ENCODE measurements at places on chromosomes 16 and 17.

- peak; percentile 64 for DNase-seq
Observed at GRCh38 chr17:6421700-6422604, 13.0 kb downstream of the AIPL1 start.

- DNase-seq = no peak
Observed at GRCh38 chr16:48106446-48106845, 49.3 kb downstream of the ABCC12 start.

DNA sequence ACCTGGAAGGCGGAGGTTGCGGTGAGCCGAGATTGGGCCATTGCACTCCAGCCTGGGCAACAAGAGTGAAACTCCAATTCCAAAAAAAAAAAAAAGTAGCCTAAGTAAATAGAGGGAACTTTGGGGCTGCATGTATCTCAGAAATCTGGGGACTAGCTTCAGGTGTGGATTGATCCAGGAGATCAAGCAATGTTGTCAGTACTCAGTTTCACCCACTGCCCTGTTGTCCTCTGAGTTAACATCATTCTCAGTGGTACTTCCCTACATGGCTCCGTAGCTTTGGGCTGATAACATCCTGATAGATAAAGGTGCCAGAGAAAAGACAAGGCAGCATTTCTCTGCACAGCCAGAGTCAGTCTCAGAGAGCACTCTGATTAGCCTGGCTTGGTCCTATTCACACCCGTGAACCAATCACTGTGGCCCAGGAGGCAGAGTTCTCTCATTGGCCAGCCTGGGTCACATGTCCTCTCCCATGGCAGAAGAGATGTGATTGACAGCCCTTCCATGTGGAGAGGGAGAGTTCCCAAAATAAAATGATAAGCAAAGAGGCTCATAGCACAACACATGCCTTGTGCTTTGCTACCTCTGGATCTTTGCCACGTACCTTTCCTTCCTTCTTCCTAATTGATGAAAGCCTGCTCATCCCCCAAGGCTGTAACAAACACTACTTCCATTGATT lies 99.6 kb downstream of the ABCC1 start:
- no peak for DNase-seq

GRCh38 chr16:83802554-83803205 lies 5.1 kb upstream of the HSBP1 start:
- DNase-seq = no peak

- DNase-seq = no peak
Observed at GRCh38 chr16:50464325-50465290, 83.6 kb upstream of the NKD1 start.

- no peak for DNase-seq
Observed at GRCh38 chr16:81451753-81452680, 7.4 kb downstream of the CMIP start.

- no peak for DNase-seq
Observed at GRCh38 chr17:40895106-40895730, 10.2 kb upstream of the KRT20 start.

GRCh38 chr16:81928271-81928918 lies 82.9 kb downstream of the SDR42E1 start:
- DNase-seq = no peak

GRCh38 chr17:39208893-39209292 lies 8.8 kb downstream of the RPL19 start:
- no peak for DNase-seq

DNA sequence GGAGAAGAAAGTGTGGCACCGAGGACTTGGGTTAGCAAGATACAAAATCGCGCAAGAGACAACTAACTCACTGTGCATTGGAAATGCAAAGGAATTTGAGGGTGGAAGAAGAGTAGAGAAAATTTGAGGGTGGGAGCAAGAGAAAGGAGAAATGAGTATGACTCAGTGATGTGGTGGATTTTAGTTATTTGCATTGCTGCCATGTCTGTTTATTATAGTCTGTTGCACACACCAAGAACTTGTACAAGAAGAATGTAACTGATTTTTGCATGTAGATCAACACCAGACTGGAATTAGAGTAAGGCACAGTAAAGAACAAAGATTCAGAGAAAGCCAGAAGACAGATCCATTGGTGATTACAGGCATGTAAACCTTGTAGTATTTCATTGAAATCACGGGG lies 71.6 kb upstream of the SMIM36 start:
- no peak for DNase-seq

GRCh38 chr16:84027625-84028024 lies 15.0 kb downstream of the SLC38A8 start:
- no peak for DNase-seq

DNA sequence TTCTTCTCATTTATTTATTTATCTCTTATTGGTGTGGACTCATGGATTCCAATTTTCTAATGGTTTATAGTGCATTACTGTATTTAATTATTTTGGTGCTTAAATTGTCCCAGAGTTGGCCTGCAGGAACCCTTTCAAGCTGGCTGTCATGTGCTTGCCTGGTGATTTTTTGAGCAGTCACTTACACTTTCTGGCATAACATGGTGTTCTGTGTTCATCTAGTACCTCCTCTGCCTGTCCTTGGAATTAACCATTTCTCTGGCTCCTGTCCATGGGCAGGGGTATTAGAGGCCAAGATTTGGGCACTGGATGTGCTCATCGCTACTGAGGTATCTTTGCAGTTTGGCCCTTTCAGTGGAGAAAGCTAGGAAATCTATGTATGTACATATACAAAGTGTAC lies 67.0 kb downstream of the CLEC16A start:
- DNase-seq = no peak

GRCh38 chr16:6207580-6207979 lies 1110.0 kb upstream of the EEF2KMT start:
- no peak for DNase-seq

DNA sequence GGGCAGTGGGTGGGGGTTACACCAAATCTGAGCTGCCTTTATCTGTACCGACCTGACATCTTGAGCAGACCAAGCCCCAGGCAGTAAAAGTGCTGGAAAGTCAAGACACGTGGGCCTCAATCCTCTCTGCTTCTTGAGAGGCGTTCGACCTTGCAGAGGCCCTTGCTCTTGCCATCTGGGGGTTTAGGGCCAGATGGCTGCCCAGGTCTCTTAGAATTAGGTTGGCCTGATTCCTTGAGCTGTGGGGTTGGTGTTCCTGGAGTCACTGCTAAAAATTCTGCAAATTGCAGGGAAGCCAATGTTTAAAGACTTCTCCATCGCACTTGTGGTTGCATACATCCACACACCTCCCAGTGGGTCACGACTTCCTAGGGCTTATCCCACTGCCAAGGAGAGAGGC lies 238.2 kb upstream of the ASIC2 start:
- DNase-seq = no peak

DNA sequence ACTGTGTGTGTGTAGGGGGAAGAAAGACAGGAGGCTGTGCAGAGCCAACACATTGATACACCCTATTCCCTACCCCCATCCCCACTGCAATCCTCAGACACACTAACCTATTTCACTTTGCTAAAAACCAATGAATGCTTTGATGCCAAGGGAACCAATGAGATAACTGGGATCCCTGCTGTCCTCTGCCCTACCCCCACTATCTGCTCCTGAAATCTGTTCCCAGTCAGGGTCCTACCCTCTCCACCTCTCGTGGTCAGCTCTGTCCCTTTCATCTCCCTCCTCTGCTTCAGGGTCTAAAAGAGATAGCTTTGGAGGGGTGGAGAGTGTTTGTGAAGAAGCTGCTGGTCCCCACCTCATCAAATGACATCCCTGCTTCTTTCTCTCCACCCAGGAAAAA lies 19.1 kb upstream of the SP6 start:
- no peak for DNase-seq

GRCh38 chr17:48056246-48056745 lies 8.1 kb downstream of the NFE2L1 start:
- DNase-seq = no peak

DNA sequence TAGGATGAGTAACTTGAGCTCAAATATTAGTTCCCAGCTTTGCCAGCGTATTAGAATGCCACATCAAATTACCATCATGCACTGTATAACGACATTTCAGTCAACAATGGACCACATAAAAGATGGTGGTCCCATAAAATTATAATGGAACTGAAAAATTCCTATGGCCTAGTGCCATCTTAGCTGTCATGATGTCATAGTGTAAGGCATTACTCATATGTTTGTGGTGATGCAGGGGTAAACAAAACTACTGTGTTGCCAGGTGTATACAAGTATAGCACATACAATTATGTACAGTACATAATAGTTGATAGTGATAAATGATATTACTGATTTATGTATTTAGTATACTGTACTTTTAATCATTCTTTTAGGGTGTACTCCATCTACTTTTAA lies 54.4 kb upstream of the NETO2 start:
- DNase-seq = no peak

DNA sequence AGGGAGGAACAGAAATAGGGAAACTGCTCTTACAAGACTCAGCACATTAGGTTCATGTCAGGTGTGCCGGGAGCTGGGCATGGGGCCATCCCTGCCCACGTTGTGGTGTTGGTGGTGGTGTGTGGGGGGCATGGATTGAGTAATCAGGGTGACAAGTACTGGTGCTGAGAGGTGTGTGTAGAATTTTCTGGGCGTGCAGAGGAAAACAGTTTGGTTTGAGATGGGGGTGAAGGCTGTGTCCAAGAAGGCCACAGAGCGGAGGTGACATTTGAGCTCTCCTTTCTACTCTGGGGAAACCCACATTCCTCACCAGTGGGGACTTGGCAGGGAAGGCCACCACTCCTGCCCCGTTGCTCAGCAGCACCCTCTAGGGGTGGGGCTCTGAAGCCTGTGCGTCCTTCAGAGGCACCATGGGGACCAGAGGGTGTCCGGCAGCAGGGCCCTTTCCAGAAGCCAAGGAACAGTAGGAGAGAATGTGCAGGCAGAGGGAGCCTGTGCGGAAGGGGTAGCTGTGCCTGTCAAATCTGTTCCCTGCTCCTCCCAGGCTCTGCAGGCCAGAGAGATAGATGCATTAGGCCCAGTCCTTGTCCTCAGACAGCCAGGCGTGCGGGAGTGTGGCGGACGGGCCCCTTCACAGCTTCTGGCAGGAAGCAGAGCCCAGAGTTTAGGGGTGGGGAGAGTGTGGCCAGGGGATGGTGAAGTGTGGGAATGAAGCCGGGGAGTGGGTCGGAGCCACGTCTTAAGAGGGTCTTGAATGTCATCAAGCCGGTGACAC lies 48.7 kb upstream of the GSE1 start:
- DNase-seq = no peak

GRCh38 chr16:81151648-81152310 lies 55.6 kb upstream of the GCSH start:
- no peak for DNase-seq

DNA sequence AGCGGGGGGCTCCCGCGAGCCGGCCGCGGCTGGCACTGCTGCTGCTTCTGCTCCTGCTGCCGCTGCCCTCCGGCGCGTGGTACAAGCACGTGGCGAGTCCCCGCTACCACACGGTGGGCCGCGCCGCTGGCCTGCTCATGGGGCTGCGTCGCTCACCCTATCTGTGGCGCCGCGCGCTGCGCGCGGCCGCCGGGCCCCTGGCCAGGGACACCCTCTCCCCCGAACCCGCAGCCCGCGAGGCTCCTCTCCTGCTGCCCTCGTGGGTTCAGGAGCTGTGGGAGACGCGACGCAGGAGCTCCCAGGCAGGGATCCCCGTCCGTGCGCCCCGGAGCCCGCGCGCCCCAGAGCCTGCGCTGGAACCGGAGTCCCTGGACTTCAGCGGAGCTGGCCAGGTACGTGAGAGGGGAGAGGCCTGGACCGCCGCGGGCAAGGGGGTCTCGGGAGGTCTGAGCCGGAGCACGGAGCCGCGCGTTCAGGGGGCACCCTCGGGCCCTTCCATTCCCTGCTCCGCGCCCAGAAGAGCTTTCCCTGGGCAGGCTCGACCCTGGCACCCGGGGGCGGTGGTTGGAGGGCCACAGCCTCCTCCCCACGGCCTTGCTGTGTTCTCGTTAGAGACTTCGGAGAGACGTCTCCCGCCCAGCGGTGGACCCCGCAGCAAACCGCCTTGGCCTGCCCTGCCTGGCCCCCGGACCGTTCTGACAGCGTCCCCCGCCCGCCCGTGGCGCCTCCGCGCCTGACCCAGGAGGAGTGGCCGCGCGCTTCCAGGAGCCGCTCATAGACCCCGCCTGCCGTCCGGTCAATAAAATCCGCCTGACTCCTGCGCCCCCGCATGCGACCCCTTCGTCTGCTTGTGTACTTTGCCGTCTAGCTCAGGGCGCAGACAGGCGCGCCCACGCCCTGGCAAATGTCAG lies 591 bp downstream of the NPW start:
- DNase-seq = no peak

- no peak for DNase-seq
Observed at GRCh38 chr16:2236337-2237101, at the start of gene DNASE1L2. Gene DNASE1L2, plus strand, starts transcription at chr16:2236444. Its CDS starts 373 bp downstream, at chr16:2236817.

DNA sequence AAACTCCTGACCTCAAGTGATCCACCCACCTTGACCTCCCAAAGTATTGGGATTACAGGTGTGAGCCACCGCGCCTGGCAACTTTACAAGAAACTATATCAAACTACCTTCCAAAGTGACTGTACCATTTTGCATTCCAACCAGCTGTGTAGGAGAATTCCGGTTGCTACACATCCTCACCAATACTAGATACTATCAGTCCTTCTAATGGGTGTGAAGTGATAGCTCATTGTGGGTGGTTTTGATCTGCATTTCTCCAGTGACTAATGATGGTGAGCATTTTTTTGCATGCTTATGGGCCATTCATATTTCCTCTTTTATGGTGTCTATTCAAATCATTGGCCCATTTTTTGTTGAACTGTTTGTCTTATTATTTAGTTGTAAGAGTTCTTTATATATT lies 37.7 kb downstream of the SCNN1B start:
- no peak for DNase-seq

DNA sequence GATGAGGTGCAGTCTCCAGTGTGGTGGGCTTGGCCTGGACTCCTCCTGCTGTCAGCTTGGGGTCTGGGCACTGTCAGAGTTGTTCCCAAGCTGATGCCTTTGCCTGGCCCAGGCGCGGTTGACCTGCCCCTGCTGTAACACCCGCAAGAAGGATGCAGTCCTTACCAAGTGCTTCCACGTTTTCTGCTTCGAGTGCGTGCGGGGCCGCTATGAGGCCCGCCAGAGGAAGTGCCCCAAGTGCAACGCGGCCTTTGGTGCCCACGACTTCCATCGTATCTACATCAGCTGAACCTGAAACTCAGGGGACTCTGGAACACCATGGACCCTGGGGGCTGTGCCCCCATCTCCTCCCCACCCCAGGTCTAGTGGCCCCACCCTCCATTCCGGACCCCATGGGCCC lies 11.7 kb downstream of the RNF40 start:
- DNase-seq = no peak

DNA sequence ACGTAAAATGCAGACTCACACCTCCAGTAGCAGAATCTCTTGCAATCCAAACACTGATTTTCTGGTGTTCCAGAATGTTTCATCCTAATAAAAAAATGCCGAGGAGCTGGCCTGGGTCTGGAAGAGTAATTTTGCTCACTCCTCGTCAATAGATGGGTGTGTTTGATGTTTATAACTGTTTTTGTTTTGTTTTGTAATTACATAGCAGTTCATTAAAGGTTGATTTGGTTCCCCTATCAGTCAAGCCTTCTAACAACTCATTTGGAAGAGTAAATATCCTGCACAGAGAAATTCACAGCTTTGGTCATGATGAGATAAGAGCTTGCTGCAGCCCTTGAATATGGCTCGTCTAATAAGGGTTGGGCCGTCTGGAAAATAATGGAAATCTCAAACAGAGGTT lies 36.8 kb upstream of the ELAC2 start:
- no peak for DNase-seq

Data from stimulated activated CD4-positive, alpha-beta T cell treated with anti-CD3 and anti-CD28 coated beads, TNF-alpha, amount 100 ng/mL, for 1 hour (primary cell).